Retinal pigment epithelial cell (primary cell): ENCODE measurements at places on chromosomes 6 and 20.

DNA sequence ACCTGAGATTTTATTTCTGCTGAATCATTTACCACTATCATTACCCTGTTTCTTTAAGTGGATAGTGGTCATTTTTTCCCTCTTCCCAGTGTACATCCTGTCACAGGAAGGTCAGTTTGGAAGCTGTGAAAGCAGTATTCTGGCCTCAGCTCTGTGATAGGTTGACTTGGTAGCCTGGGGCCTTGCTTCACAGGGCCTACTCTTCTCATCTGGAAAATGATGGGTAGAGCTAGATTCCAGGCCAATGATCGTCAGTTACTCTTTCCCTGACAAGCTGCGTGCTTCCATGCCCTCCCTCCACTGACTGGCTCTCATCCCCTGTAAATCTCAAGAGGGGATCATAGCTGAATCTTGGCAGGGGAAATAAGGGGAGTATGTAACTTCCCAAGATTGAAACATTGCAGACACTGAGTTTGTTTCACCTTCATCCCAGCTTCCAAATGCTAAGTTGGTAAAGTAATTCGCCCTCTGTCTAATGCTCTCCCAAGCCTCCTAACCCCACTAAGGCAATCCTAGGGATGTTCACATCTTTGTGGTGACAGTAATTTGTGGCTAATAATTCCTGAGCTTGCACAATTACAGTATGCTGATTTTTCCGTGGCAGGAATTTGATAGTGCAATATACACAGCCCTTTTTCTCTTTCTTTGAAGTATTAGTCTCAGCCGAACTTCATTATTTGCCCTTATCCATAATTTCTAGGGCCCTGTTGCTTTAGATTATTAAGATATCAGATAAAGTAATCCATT is 51.2 kb downstream of the VAPB start:
- no peak for DNase-seq

DNA sequence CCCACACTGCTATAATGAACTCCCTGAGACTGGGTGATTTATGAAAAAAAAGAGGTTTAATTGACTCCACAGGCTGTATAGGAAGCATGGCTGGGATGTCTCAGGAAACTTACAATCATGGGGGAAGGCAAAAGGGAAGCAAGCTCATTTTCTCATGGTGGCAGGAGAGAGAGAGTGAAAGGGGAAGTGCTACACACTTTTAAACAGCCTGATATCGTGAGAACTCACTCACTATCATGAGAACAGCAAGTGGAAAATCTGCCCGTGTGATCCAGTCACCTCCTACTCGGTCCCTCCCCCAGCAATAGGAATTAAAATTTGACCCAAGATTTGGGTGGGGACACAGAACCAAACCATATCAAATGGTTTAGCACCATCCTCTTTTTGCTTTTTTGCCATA is 116.6 kb upstream of the CEP162 start:
- DNase-seq: no peak

GRCh38 chr6:167882244-167882643 is 55.5 kb downstream of the AFDN start:
- no peak for DNase-seq

DNA sequence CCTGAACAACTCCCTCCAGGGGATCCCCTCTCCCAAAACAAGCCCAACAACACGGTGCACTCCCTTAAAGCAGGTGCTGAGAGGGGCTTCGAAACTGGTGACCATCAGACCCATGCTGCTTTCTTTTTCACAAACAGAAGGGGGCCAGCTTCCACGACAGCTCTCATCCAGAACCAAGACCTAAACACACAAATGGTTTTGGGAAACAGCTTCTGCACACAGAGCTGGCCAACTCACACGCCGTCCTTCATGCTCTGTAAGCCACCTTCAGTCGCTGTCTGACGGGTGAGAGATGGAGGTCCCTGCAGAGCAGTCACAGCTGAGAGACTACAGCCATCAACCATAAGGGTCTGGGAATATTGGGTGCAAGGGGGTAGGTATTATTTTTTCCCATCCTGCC is 76.3 kb downstream of the ZMYND8 start:
- no peak for DNase-seq

DNA sequence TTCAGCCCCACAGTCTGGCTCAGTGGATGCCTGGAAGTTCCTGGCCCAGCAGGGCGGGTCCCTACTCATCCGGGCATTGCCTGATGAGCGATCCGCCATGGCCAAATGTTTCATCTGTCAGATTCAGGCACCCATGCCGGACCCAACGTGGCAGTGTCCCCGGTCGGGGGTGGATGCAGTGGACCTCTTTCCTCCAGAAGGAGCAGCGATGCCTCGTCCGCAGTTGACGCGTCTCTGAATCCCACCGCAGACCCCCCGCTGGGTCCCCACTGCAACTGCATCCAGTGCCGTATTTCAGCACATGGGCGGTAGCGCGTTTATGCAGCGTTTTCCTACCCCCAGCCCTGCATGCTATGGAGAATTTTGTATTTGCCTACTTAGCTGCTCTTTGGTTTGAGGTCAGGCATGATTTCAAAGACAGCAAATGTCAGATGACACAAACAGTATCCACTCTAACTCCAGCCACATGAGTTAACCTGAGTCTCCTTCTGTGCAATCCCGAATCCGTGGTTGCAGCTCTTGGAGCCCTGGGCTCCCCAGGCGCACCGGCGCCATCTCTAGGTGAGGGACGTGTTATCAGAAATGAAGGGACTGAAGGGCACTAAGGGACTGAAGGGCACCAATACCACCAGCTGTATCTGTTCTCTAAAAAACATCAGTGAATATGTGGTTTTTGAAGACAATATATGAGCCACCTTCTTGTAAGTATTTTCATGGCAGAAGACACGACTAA is 72.6 kb upstream of the THBS2 start:
- DNase-seq: no peak
